ENCODE measurements at places on chromosomes 2 and 18. TPM values are rescaled to one million over a fixed set of nuclear protein-coding genes. Genes with fewer than 3 reads are reported as not detected.

The SCN7A gene
- total RNA-seq = 18.2 TPM

The PIKFYVE gene
- total RNA-seq = 33.3 TPM

The MGAT4A gene
- total RNA-seq = 8.5 TPM

The EPC2 gene
- total RNA-seq = 30.2 TPM

The RUFY4 gene
- total RNA-seq = 0.10 TPM

The TUBA3E gene
- total RNA-seq = not detected

The SOS1 gene
- total RNA-seq = 32.3 TPM

DNA sequence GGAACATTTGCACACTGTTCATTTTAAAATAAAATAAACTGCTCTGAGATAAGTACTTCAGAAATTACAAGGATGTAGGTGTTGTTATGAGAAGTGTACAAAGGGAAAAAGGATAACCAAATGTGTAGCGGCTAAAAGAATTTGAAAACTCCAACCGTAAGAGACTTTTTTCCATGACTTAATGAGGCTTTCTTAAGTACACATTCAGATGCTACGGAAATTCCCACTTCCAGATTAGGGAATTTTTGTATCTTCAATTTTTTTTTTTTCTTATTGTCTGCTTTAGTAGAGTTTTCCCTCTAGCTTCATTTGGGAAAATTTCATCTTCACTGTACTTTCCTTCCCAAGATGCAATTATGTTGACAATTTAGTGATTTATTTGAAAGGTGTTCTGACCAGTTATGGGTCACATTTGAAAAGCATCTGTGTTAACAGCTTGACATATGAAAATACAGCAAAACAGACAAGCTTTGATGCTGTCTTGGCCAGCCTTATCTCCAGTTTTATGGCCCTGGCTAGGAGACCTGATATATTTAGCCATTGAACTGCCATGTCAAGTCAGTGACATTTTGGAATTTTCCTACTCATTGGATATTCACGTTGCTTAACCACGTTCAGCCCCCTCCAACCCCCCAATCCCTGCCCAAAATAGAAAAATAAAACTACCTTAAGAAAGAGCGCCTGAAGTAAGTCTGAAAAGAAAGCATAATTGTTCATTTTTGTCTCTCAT is 105.6 kb downstream of the FEZ2 start:
- DNase-seq = no peak

- no peak for DNase-seq
These were observed 35.0 kb upstream of the DOK6 start for GRCh38 chr18:69365658-69366057.

DNA sequence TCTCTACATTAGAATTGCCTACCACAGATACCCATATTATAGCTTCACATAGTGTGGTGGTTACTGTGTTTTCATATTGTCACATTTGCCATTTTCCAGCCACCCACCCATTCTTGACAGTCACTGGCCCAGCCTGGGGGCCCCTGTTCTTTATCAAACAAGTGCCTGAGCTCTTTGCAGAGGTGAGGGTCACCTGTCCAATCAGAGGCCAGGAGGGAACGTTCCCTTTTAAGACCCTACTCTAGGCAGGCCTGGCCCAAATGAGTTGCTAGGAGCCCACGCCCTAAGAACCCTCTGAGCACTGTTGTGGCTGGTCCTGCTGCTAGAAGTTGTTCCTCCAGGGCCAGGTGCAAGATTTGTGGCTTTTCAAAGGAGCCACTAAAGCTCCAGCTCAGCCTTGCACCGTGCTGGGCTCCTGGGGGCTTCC is 5.2 kb downstream of the IL37 start:
- DNase-seq = no peak

The PRKAG3 gene
- 2.5 TPM for total RNA-seq

The SKOR2 gene
- total RNA-seq = not detected

- DNase-seq = no peak
These were observed 89.2 kb downstream of the STPG4 start for GRCh38 chr2:47065771-47066380.

The CCDC102B gene
- total RNA-seq = 54.6 TPM

- DNase-seq = no peak
These were observed 93.7 kb downstream of the CERKL start for GRCh38 chr2:181563101-181563692.

GRCh38 chr2:36973320-36973719 is 7.0 kb upstream of the STRN start:
- no peak for DNase-seq

GRCh38 chr2:102423368-102423767 is 408 bp downstream of the IL18RAP start:
- no peak for DNase-seq

The FSHR gene
- not detected for total RNA-seq

The FAM124B gene
- 4.9 TPM for total RNA-seq

DNA sequence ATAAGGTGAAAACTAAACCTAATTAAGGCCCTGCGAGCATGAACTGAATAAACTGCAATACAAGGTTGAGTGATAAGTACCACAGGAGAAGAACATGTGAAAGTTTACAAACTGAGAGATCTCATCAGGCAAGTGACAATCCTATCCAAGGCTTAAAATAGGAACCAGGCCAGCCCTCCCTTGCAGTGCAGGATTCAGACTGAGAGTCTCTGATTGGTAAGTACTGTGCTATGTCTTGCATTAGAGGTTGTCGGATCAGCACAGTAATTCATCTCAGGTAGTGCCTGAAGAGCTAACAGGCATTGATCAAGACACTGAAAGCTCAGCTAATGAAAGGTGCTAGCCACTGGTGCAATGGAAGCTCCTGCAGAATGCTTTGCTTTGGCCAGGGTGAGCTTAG is 801.7 kb upstream of the ID2 start:
- no peak for DNase-seq

DNA sequence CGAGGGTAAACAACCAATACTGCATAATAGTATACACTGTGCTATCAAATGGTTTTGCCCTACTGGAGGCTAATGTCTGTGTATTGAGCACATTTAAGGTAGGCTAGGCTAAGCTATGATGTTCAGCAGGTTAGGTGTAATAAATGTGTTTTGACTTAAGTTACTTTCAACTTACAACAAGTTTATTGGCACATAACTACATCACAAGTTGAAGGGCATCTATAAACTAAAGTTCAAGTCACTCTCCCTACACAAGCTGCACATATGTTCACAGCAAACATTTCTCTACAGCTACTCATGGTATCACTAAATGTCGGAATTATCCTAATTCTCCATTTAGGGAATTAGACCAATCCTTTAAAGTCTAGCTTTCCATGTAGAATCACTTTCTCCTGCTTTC is 11.4 kb downstream of the ARL5A start:
- DNase-seq = no peak

- DNase-seq = no peak
These were observed 153.7 kb downstream of the PRKCE start for GRCh38 chr2:45804987-45805755.

The CLASP1 gene
- total RNA-seq = 68.2 TPM

GRCh38 chr2:185757356-185757755 is 18.8 kb downstream of the FSIP2 start:
- DNase-seq = no peak

The LGALSL gene
- total RNA-seq = 46.4 TPM

- DNase-seq = no peak
These were observed 44.1 kb upstream of the LHCGR start for GRCh38 chr2:48799601-48800000.

DNA sequence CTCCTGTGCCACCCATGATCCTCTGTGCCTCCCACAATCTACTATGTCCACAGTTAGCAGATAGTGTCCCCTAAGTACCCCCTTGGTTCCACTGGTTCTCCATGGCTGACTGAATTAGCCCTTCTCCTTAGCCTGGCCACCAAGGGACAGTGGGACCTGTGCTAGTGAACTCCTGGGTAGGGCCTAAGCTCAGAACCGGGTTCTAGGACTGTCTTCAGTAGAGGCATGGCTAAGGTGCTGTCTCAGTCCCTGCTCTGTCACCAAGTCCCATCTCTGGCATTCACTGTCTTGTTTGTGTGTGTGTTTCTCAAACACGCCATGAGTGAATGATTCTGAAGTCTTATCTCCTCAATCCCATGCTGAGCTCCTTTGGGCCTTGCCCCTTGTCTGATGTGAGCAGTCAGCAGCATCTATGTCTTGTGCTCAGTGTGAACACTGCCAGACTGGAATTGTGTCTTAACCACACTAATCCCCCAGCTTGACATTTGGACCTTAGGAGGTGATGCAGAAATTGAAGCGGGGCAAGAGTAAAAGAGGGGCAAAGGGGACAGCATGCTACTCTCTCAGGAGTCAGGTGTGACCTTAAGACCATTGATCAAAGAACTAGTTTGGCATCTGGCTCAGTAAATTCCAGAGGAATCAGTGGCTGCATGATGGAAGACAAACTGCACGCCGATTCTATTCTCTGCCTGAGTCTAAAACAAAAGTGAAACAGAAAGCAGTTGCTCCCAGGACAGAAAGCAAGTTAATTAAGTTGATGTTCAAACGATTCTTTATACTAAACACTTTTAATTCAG is 190.5 kb downstream of the ALPK2 start:
- no peak for DNase-seq

DNA sequence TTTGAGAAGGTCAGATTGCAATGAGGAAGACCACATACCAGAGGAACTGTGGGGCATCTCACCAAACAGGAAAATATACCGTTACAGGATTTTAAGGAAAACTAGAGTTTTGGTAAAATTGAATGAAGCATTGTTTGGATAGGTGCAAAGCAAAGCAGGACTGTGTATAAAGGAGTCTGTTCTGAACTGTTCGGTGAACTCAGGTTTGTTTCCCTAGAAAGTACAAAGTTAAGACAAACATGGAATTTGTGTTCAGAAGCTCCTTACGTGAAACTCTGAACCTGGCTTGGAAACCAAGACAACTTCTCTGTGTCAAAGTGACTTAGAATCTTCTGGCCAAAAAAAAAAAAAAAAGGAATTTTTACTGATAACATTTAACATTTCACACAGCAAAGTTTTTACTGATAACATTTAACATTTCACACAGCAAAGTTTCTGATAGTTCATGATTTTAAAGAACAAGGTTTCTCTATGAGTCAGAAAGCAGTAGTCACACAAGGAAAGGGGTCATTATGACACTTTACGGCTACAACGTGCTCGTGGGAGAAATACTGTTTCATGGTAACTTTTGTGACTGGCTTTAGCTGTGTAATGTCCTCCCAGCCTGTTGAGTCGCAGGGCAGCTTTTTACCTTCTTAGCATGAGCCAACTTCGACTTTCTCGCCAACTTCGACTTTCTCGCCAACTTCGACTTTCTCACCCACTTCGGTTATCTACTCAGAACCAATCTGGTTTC is 21.2 kb upstream of the TET3 start:
- DNase-seq = no peak

The GALR1 gene
- total RNA-seq = 2.1 TPM

The NEU4 gene
- 0.30 TPM for total RNA-seq

GRCh38 chr18:9905401-9905922 is 8.4 kb upstream of the VAPA start:
- no peak for DNase-seq

The TMEM214 gene
- total RNA-seq = 30.8 TPM

- DNase-seq = no peak
These were observed 34.8 kb downstream of the SEMA4F start for GRCh38 chr2:74688881-74689280.

The TTC32 gene
- total RNA-seq = 8.1 TPM

DNA sequence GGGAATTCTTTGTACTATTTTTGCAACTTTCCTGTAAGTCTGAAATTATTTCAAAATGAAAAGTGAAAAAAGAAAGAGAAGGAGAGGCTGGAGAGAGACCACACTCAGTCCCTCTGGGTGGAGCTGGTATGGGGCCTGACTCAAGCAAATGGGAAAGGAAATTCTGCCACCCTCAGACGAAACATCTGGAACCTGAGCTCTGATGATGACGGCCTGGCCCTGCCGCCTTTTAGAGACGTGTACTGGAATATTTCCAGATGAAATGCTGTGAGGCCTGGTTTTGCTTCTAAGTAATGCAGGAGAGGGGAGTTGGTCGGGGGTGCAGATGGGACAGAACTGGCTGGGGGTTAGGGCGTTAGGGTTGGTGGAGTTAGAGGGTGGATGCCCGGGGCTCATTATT is 57.4 kb upstream of the GLI2 start:
- DNase-seq = no peak

The STAMBP gene
- 15.5 TPM for total RNA-seq

DNA sequence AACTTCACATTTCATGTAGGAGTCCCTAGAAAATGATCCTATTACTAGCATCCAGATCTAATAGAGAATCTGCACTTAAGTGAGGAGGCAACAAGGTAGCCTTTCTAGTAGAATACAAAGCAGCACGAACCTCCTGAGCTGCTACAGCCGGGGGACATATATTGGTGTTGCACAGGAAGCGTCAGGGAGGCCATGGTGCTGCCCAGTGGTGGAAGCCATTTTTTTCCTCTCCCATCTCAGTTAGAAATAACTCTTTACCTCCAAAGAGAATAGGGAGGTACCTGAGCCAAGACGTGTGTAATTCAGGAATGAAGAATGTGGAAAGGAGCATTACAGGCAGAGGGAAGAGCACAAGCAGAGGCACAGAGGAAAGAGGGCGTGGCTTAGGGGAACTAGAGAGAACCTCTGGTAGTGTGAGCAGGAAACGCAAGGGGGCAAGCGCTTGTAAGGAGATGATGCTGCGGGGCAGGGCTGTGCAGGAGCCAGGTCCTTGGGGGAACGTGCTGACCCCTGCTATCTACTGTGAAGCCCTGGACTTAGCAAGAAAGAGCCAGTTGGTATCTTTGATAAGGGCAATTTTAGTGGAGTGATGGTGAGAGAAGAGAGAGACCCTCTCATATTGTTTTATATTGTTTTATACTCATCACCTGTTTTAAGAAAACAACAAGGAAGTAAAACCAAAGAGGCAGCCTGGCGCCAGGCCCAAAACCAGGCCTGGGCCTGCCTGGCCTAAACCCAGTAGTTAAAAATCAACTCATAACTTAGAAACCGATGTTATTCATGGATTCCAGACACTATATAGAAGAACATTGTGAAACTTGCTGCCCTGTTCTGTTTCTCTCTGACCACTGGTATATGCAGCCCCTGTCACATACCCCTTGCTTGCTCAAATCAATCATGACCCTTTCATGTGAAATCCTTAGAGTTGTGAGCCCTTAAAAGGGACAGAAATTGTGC is 50.0 kb upstream of the TTC39C start:
- no peak for DNase-seq

The TNS1 gene
- 92.3 TPM for total RNA-seq

GRCh38 chr2:157764386-157764785 is 111.7 kb downstream of the ACVR1 start:
- no peak for DNase-seq

GRCh38 chr2:174343623-174344455 is 9.1 kb downstream of the SP9 start:
- no peak for DNase-seq

GRCh38 chr2:230910546-230911177 is 14.4 kb downstream of the GPR55 start:
- DNase-seq = no peak

- no peak for DNase-seq
These were observed 24.8 kb downstream of the LONRF2 start for GRCh38 chr2:100297511-100297910.
